ENCODE measurements at places on chromosomes 16 and 17. TPM values are rescaled to one million over a fixed set of nuclear protein-coding genes. Genes with fewer than 3 reads are reported as not detected.

The LCMT1 gene
- total RNA-seq: 44.2 TPM

The EPN3 gene
- 0.92 TPM for total RNA-seq

The CD300E gene
- not detected for total RNA-seq

The LRRC75A gene
- total RNA-seq: 1.2 TPM

The DHRS11 gene
- 11.8 TPM for total RNA-seq

The TMEM235 gene
- total RNA-seq: not detected

The TMED6 gene
- 0.36 TPM for total RNA-seq

The MSLN gene
- 1.1 TPM for total RNA-seq

The NPIPA8 gene
- total RNA-seq: 0.18 TPM

The STX1B gene
- 3.7 TPM for total RNA-seq

DNA sequence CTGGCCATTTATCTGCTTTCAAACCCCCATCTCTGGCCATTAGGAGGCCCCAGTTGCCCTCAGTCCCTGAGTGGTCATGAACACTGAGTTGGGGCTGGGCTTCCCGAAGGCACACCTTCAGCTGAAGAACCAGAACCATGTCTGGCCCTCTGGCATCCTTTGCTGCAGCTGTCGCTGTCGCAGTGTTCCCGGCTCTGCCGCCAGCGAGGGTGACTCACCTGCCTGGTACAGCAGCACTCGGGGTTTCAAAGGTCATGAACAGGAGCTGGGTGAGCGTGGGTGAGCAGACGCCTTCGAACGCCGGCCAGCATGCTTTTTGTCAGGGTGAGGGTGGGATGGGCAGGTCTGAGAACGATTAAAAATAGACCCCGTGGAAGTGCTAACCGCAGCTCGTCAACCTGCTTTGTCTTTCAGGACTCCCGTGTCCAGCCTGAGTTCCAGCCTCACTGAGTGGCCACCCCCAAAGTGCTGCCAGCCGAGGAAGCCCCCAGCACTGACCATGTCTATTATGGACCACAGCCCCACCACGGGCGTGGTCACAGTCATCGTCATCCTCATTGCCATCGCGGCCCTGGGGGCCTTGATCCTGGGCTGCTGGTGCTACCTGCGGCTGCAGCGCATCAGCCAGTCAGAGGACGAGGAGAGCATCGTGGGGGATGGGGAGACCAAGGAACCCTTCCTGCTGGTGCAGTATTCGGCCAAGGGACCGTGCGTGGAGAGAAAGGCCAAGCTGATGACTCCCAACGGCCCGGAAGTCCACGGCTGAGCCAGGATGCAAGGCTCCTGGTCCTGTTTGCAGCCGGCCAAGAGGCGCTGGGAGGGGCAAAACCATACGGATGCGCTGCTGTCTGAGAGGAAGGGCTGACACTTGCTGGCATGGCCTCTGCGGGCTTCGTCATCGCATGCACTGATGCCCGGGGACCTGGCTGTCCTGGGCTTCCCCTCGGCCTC is 7.6 kb downstream of the SNN start:
- DNase-seq: no peak

GRCh38 chr16:305916-306626 is 23.1 kb downstream of the PDIA2 start:
- DNase-seq: no peak

DNA sequence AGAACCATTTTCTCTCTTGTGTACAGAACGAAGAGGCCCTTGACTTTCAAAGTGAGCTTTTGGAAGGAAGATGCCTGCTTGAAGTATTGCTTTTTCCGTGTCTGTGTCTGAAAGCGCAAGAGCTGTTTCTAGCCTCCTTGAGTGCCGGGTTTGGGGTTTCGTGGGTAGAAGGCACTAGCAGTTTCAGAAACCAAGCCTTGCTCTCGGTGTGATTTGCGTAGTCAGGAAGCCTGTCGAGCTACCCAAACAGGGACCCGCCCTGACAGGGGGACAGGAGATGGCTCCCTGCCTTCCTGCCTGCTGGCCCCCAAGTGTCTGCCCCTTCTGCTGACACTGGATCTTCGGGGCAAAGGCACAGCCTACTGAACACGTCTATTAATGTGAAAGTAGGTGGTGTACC is 322.0 kb downstream of the MAF start:
- no peak for DNase-seq

GRCh38 chr17:64150237-64151015 is 20.5 kb upstream of the ERN1 start:
- DNase-seq: no peak

- no peak for DNase-seq
Measured at GRCh38 chr17:57724026-57724728, 20.9 kb downstream of the CCDC182 start.

- DNase-seq: no peak
Measured at GRCh38 chr17:63450551-63450950, 4.4 kb upstream of the CYB561 start.

- DNase-seq: peak; percentile 54
Measured at GRCh38 chr17:63478814-63479494, 2.1 kb downstream of the ACE start.

DNA sequence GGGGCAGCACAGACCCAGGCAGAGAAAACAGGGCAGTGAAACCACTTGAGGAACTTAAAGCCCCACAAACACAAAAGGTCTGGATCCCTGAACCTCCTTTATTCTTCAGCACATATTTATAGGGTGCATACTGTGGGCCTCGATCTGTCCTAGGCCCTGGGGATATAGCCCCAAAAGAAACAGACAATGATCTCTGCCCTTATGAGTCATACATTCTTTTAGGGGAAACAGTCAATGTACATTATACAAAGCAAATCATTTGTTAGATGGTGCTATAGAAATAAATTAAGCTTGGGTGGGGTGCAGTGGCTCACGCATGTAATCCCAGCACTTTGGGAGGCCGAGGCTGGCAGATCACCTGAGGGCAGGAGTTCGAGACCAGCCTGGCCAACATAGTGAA is 10.0 kb upstream of the HES7 start:
- DNase-seq: no peak

GRCh38 chr17:5584383-5585286 is at the start of gene NLRP1:
Gene NLRP1 (minus strand): TSS chr17:5584509. CDS start chr17:5583957, 552 bp downstream.
- no peak for DNase-seq

DNA sequence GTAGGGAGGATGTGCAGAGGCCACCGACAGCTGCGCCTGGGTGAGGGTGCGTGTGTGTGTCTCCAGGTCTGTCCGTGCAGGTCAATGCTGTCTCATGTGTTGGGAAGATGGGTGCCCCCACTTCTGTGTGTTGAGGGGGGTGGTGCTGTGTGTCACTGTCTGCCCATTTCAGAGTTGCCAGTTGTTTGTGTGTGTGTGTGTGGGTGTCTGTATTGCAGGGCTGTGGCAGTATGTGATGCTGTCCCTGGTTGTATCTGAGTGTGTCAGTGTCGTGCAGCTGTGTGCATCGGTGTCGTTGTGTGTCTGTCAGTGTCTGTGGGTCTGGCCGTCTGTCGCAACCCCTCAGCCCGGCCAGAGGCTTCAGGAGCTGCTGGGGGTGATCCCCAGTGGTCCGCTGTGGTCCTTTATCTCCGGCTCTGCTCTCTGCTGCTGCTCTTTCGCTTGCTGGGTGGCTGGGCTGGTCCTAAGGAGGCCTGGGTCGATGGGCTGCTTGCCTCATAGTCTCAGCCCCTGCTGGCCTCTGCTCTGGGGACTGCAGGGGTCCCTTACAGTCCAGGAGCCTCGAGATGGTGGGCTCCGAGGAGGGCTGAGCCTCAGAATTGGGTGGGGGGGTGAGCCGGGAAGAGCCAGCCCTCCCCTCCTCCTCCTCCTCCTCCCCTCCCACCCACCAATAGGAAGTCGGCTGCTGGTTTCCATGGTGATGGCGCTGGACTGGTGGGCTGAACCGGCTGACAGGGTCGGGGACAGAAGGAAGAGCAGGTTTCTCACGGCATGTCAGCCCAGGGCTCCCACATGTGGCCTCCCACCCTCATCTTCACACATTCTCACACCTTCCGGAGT is at the start of gene TSPOAP1:
TSPOAP1 (minus strand) TSS at position 601 of the 840 bp plus-strand sequence. CDS start 875 bp downstream, outside the sequence.
- DNase-seq: no peak

GRCh38 chr17:41651625-41652460 is 27.5 kb upstream of the KRT17 start:
- no peak for DNase-seq

DNA sequence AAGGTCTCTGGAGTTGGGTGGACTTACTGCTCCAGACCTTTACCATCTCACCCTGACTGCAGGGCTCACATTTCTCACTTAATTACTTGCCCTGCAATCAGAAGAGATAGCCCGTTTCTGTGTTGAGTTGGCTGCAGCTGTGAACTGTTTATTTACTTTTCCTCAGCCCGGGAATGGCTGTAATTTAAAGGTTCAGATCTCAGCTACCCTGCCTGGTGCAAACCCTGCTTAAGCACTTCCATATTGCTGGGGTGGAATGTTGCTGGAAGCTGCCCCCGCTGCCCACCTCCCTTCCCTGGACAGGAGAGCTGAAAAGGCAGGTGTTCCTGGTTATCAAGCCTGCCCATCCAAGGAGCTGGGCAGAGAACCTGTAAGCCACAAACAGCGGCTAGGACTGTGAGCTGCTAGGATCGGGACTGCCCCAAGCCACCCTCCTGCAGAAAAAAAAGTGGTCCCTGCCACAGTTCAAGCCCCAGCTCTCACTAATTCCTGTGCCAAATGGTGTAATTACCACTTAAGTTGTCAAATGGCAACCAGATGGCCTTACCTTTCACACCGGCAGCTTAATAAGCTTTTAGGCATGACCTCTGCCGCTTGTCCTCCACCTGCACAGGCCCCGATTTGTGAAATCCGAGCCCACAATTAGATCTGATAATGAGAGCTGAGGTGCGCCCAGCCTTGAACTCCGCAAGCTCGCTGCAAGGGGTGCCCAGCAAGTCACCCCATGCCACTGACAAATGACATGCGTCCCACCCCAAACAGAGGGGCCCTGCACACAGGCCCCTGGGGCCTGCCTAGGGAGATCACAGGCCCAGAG is 269.8 kb downstream of the C16orf95 start:
- DNase-seq: no peak

GRCh38 chr17:59337741-59338299 is 6.4 kb downstream of the YPEL2 start:
- no peak for DNase-seq

DNA sequence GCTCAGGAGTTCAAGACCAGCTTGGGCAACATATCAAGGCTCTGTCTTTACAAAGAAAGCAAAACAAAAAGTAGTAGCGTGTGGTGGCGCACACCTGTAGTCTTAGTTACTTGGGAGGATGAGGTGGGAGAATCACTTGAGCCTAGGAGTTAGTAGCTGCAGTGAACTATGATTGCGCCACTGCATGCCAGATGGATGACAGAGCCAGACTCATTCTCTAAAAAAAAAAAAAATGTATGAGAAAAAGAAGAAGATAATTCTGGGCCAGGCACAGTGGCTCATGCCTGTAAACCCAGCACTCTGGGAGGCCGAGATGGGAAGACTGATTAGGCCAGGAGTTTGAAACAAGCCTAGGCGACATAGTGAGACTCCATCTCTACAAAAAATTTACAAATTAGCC is 28.5 kb downstream of the STAT5B start:
- DNase-seq: no peak

- no peak for DNase-seq
Measured at GRCh38 chr16:3088925-3089716, 10.0 kb downstream of the ZSCAN10 start.

DNA sequence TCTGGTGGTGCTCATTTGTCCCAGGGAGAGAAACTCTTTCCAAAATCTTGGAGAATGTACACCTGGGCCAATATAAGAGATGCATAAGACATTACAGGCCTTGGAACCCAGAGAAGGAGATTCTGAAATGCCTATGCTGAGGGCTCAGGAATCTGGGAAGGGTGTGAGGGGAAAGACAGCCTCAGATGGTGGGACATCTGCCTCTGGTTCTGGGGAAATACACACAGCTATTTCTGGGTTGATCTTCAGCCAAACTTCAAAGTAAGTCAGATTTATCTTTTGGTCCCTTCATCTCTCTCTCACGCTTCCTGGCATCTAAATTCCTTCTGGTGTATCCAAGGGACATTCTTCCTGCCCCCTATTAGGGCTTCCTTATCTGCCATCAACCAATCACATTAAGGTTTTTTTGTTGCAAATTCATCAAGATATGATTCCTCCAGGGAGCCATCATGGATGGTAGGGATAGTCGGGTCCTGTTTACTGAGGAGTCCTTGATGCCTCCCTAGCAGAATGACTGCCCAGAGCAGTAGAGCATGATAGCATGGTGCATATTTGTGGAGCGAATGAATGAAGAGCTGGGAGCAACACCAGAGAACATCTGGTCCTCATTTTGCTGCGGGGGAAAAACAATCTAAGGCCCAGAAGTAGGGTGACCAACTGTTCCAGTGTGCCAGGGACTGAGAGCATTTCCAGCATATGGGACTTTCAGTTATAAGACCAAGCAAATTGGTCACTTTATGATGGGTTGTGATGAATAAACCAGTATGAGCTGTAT is 35.7 kb upstream of the DYNLL2 start:
- DNase-seq: no peak

DNA sequence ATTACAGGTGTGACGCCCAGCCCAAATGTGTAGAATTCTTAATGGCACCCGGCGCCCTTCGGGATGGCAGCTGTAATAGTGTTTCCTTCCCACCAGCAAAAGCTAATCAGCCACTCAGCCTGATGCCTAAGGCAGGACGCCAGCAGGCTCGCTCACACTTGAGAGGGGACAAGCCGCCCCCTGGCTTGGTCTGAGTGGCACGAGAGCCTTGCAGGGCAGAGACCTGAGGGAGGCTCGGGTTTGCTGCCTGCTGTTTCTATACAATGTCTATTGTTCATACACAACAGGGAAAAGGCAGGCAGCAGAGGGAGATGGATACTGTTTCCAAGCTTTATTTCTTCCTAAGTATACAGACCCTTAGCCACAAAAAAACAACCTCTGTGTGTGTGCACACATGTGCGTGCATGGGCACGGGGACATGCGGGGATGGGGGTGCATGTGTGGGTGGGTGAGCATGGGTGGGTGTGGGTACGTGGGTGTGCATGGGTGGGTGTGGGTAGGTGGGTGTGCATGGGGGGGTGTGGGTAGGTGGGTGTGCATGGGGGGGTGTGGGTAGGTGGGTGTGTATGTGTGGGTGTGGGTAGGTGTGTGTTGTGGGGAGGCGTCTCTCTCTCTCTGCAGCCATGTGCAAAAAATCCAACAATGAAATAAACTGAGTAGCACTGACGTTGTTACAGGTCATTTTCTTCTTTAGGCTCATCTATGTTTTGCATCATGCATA is 10.0 kb downstream of the SLC38A8 start:
- no peak for DNase-seq

DNA sequence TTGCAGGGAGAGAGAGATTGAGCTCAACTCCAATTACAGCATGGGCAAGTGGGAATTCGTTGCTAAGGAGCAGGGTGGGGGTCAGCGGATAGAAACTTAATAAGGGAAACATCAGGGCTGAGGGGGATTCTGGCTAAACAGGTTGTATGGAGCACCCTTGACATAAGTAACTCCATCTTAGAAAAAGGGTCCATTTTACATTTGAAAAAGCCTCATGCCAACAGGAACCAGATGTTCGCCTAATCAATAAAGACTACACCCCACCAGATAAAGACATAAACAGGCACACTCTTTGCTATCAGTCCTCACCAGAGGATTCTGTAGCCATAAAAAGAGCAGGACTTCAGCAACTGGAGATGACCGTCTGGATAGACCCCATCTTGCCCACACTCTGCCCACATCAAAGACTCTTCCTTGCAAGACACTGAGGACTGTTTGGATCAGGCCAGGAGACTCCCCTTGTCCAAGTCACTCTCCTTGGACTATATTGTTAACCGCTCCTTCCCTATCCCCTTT is 1.6 kb upstream of the LRRC75A start:
- DNase-seq: no peak

All from Panc1 (cell line).